Vagina (tissue), 2 donors: ENCODE measurements at places on chromosomes 3 and 15. TPM values are rescaled to one million over a fixed set of nuclear protein-coding genes. Genes with fewer than 3 reads are reported as not detected.

DNA sequence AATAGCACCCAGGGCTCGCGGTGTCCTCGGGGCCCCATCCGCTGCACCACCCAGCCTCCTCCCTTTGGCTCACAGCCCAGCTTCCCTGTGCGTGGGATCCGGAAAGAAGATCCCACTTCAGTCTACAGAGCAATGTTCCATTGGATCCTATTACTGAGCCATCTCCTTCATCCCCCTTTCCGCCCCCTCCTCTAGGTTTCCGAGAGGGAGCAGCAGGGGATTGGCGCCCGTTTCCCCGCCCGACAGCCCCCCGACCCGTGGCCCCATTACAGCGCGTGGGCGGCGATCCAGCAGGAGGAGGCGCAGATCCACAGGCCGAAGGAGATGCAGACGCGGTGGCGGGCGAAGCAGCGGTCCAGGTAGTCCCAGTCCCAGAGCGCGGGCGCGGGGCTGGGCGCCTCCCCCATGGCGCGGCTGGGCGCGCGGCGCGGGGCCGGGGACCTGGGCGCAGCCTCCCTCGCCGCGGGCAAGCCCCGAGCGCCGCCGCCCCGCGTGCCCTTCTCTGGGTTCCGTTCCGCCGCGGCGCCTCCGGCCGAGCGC, 340 bp downstream of the TMEM44 start:
- DNase-seq, result no peak

GRCh38 chr3:8743021-8743601, 9.5 kb downstream of the CAV3 start:
- no peak for DNase-seq

The SERPINI2 gene
- not detected for total RNA-seq

DNA sequence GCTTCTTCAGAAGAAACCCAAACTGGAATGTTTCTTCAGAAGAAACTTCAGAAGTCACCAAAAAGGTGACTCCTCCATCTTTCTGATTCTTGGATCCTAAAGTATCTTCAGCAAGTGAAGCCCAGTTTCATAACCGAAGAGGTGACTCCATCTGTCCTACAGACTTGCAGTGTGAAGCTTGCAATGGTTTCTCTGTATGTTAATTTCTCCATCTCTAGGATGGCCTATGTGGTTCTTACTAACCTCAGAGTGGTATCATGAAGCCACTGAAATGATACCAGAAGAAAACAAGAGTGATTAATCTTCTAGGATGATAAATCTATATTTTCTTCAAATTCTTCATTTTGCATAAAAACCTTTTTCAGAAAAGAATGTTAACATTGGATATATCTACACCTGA, 495 bp upstream of the AQP9 start:
- no peak for DNase-seq

GRCh38 chr3:111617912-111618601, 22.9 kb upstream of the ZBED2 start:
- DNase-seq, result no peak

DNA sequence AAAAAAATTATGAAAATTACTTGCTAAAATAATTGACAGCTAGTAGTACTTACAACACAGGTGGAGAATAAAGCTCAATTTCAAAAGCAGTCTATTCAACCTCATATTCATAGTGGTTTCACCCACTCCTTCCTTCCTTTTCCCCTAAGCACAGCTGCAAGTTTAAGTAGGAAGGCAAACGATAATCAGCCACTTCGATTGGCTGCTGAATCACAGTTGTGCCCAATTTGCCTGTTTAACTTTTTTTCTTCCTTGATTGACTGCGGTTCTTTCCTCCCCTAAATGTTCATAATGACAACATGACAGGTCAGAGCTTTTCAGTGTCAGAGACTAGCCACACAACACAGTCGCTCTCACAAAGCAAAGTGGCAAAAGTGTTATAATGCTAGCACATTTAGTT, 468.0 kb upstream of the GBE1 start:
- DNase-seq, result no peak

- DNase-seq, result no peak
These were observed 18.1 kb upstream of the P2RY13 start for GRCh38 chr3:151347432-151347831.

DNA sequence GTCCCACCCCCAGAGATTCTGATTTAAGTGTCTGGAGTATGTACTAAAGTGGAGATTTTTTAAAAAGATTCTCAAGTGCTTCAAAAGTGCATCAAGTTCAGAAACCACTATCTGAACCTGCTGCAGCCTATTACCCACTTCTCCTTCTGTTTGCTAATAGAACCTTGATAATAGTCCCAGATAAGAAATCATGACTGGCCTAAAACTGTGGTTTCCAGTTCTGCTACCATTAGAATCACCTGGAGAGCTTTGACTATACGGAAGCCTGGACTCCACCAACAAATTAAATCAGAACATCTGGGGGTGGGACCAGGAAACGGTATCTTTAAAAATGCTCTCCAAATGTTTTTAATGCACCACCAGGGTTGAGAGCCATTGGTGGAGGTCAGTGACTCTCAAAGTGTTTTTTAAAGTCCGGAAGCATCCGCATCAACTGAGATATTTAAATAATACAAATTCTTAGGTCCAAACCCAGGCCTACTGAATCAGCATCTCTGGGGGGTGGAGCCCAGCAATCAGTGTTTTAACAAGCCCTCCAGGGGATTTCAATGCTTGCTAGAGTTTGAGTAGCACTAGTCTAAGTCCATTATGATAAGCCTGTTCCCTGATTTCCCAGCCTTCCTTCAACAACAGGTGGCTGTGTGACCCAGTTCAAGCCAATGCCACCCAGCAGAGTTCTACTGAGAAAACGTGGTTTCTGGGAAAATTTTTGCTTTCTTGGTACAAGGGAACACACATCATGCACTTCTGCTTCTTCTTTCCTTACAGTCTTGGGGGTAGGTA, 45.4 kb upstream of the TIPARP start:
- DNase-seq, result no peak

GRCh38 chr3:71926616-71927015, 141.7 kb upstream of the PROK2 start:
- no peak for DNase-seq

The IL16 gene
- total RNA-seq, result 19.9 TPM

The WDR93 gene
- total RNA-seq, result not detected

The CYP11A1 gene
- total RNA-seq, result 8.8 TPM

DNA sequence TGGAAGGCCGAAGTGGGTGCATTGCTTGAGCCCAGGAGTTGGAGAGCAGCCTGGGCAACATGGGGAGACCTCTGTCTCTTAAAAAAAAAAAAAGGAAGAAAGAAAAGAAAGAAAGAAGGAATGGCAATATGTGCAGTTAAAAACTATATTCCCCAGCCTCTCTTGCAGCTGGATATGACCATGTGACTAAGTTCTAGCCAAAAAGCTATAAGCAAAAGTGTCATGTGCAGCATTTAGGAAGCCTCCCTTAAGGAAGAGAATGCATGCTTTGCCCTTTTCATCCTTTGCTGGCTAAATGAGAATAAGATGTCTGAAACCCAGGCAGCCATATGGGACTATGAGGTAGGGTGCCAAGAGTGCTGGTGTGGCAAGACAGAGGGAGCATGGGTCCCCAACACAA, 21.8 kb downstream of the CYP19A1 start:
- DNase-seq, result no peak

The GABRR3 gene
- not detected for total RNA-seq

- DNase-seq, result peak; percentile 77
These were observed 64.8 kb downstream of the RFTN1 start for GRCh38 chr3:16448639-16449070.

GRCh38 chr15:76146812-76147211, 87.0 kb downstream of the TMEM266 start:
- DNase-seq, result no peak

The CCK gene
- not detected for total RNA-seq

- no peak for DNase-seq
These were observed 20.0 kb downstream of the MELTF start for GRCh38 chr3:197009532-197010019.

DNA sequence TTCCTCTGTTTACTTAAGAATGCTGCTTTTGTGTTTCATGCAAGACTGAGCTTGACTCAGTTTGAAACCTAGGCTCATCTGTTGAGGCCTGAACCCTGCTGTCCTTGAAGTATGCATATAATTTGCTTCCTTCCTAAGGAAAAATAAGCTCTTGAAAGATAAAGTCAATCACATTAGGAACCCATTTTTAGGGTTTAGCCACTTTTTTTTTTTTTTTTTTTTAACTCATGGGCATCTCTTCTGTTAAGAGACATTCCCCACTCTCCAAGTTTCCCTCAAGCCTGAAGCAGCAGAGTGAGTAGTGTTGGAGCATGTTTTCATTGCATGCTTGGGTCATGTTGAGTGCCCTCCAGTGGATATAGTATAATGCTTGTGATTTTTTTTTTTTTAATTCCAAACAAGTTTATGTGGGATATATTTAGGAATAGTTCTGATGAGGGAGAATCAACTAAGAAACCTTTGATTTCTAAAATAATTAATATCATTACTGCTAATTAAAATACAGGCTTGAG, 3.6 kb downstream of the CTNNB1 start:
- no peak for DNase-seq

DNA sequence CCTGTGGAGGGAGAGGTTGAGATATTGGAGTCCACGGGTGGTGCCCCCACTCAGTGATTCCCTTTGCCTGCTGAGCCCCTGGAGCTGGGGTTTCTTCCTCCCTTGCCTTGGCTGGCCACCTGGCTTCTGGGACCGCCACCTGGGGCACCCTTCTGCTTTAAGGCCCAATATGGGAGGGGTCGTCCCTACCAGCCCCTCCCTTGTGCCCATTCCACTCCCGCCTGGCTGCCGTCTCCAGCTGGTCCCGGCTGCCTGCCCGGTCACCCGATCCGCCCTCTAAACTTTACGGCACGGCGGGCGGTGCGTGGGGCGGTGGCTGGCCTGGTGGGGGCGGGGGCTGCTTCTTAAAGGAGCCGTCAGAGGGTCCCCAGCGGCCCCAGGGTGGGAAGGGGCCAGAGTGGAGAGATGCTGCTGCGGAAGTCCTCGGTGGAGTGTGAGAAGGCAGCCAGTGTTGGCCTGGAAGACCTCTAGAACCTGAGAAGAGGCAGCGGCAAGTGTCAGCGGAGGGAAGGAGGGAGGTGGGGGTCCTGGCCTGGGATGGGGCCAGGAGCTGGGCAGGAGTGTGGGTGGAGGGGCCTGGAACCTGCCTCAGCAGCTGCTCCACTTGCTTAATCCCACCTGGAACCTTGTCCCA, 1.6 kb upstream of the SEMA3B start:
- no peak for DNase-seq
